Stimulated activated CD4-positive, alpha-beta T cell treated with anti-CD3 and anti-CD28 coated beads, Interleukin-2, amount 100 ng/mL, for 4 hours (primary cell): ENCODE measurements at places on chromosomes 7 and 10.

- DNase-seq = no peak
These were observed 73.4 kb downstream of the VSTM2A start for GRCh38 chr7:54615537-54615936.

DNA sequence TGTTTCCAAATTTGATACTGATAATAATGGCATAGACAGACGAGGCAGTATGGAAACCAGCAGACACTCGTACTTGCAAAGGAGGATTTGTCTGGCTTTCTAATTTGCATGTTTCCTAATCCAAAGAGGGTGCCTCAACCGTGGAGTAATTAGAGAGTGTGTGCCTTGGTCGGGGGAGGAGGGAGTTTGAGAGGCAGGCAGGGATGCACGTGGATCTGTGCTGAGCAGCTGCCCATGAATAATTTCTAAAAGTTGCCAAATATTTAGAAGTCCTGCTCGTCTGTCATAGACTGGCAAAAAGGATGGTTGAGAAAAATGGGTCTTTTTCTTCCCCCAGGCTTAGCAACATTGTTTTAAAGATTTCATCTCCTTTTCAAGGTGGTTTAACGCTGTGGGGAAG is 69.4 kb downstream of the PTPRE start:
- DNase-seq = no peak

- peak; percentile 4 for DNase-seq
These were observed 57.6 kb downstream of the MMRN2 start for GRCh38 chr10:86899670-86900276.

GRCh38 chr7:78709658-78710057 is 743.8 kb downstream of the MAGI2 start:
- no peak for DNase-seq

GRCh38 chr10:78752708-78753107 is 316.1 kb upstream of the ZMIZ1 start:
- no peak for DNase-seq

GRCh38 chr7:28469562-28469961 is 57.2 kb downstream of the CREB5 start:
- no peak for DNase-seq

DNA sequence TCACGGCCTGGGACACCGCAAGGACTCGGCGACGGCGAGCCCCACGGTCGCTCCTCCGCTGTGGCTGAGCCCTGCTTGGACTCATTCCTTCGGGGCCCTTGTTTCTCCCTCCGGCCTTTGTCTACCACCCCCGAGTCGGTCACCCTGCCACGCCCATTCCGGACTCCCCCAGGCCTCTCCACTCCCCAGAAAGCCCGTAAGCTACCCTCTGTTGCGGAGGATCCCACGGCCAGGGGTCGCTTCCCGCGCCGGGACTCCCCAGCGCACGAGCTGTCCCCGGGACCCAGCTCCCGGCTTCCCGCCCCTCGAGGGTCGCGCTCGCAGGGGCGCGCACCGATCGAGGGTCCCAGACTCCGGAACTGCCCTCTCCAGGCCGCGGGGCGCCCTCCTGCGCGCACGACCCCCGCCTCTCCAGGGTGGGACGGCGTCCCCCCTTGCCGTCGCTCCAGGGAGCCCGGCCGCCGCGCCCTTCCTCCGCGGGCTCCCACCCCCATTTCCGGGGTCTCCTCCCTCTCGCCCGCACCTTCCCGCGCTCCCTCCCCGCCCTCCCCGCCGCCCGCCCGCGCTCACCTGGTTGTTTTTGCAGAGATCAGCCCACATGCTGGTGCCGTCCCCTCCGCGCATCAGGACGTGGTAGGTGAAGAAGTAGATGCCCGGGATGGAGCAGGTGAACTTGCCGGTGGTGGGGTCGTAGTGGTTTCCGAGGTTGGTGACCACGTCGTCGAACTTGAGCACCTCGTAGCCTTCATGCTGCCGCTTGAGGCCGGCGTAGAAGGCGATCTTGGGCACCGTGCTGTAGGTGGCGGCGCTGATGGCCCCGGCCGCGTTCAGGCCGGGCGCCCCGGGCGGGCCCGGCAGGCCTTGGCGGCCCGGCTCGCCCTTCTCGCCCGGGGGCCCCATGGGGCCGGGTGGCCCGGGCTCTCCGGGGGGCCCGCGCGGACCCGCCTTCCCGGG is 1.5 kb downstream of the C1QL3 start:
- no peak for DNase-seq

GRCh38 chr7:96792115-96792514 is 82.5 kb upstream of the SEM1 start:
- no peak for DNase-seq

DNA sequence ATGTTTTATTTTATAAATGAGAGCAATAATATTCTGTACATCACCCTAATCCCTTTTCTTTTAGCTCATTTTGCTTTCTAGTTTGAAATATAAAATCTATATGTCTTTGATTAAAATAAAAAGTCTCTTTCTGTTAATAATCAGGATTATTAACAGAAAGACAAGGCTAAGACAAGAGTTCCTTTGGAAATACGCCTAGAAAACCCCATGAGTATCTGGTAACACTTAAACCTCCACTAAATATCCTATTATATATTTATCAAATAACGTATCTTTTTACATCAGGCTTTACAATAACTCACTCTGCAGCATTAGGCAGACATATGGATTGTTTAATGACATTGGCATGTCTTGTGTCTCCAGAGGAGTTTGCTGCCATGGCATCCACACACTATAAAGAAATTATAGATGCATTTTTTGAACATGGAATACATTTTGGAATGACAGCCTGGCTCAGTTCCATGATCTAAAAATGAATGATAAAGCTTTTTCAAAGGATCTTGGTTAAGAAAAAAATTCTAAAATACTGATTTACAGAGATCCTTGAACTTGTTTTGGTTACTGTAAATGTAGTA is 98.7 kb downstream of the TMEM26 start:
- no peak for DNase-seq

- DNase-seq = peak; percentile 53
These were observed 289.6 kb downstream of the SFMBT2 start for GRCh38 chr10:7121154-7121797.

DNA sequence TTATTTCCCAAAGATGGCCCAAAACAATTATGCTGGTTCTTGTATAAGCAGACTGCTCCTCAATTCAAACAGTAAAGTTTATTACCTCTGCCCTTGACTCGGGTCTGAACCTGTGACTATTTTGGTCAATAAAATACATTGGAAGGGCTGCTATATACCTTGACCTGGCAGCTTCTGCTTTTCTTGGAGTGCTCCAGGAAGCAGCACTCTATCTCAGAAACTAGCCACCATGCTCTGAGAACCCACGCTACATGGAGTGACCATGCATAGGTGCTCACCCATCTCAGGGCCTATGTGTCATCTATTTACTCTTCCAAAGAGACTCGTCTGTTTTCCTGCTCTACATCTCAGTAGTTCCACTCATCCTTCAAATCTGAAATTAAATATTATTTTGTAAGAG is 299.9 kb downstream of the AHR start:
- no peak for DNase-seq

DNA sequence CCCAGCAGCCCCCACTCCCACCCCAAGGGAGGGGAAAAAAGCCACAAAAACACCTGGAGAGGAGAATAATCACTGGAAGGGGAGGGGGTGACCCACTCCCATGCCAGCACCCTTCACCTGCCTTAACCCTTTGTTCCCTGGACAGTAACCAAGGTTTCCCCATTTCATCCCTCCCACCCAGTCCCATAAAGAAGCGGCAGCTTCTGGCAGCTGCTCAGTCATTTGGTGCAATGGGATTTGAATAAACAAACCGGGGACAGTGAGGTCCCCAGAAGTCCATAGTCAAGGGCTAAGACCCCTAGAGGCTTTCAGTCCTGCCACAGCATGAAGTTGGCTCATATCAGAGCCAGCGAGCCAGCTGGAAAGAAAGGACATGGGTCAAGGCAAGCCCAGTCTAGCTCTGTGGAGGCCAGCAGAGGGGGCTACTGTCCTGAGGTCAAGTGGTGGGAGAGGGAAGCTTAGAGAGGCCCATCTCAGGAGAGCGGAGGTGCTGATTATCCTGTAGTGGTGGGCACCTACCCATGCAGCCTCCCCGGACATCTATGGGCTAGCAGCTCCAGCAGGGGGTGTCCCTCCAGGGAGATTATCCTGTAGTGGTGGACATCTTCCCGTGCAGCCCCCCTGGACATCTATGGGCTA is 58.9 kb upstream of the LBX1 start:
- no peak for DNase-seq

GRCh38 chr7:155333346-155334234 is 35.9 kb downstream of the INSIG1 start:
- DNase-seq = no peak

- no peak for DNase-seq
These were observed 11.5 kb upstream of the CC2D2B start for GRCh38 chr10:95896071-95896850.

- peak; percentile 39 for DNase-seq
These were observed 54.9 kb upstream of the ZNF800 start for GRCh38 chr7:127447326-127447945.

DNA sequence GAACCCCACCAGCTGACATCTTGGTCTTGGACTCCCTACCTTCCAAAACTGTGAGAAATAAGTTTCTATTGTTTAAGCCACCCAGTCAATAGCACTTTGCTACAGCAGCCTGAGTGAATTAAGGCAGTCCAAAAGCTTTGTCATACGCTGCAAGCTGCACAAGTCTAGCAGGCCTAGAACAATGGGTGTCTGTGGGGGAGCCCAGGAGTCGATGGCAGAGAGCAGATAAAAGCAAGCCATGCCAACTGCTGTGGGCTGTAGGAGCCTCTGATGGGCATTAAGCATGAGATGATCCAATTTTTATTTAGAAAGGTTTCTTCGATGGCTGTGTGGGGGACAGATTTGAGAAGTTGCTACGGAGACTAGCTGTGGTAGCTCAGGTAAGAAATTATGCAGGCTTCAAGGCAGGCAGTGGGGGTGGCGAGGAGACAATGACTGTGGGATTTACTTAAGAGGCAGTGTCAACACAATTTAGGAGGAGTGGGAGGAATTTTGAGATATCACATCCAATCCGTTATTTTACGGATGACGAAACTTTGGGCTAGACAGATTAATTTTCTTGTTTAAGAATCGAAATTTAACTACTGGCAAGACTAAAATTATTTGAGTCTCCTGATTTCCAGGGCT is 110.4 kb downstream of the NRCAM start:
- no peak for DNase-seq

DNA sequence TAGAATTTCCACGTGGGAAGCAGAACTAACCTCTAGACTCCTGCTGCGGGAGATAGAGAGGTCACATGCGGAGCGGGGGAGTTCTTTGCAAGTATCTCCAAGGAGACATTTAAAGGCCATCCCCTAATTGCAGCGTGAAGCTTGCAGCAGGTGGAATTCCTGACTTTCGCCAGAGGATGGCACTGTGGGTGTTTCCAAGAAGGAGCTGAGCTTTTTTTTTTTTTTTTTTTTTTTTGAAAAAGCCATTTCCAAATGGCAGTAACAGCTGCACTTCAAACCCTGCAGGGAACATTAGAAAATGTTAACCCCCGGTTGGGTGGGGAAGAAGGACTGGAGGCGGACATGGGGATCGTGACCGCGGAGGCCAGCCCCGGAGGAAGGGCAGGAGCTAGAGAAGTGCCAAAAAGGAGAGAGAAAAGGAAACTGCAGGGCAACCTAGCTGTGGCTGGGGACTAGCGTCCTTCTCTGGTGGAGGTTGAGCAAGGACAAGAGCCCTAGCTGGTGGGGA is 487.7 kb downstream of the TYW1 start:
- DNase-seq = no peak

DNA sequence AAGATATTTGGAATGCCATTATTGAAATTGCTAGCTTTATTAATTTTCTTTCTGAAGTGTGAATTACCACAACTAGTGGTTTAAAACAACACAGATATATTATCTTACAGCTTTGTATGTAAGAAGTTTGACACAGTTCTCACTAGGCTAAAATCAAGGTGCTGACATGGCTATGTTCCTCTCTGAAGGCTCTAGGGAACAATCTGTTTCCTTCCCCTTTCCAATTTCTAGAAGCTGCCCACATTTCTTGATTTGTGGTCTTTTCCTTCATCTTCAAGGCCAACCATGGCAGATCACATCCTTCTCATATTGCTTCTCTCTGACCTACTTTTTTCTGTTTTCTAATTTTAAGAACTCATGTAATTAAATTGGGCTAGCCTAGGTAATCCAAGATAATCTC is 43.3 kb upstream of the SLC26A3 start:
- no peak for DNase-seq

DNA sequence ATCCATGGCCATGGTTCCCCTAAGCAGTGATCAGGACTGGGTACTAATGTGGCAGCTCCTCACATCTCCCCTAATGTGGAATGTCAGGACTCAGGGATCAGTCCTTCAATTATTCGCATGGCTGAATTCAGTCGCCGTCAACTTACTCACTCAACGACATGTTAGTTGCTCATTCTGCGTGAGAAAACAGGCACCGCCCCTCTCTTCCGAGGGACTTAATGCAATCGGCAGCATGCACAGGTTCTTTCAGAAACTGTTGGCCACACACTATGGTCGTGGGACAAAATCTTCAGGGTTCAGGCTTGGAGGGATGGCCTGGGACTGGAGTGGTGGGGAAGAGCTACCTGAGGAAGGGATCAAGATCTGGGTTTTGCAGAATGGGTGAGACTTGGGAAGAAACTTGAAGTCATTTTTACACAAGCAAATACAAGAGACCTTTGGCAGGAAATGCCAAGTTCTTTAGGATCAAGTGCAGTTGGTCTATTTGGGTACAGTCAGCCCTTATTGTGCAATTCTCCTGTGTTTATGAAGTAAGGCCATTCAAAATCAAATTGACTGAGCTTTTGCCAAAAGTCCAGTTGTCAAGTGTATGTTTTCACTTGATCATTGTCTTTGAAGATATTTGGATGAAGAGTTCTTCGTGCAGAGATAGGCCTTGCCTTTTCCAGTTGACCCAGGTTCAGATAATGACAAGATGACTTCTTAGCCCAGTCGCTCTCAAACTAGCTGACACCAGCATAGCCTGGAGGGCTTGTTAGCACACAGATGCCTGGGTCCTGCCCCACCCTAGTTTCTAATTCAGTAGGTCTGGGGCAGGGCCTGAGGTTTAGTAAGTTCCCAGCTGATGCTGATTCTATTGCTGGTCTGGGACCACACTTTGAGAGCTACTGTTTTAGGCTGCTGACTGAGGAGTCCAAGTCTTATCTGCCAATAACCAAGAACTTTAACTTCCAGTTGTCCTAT is 48.5 kb downstream of the LRRC18 start:
- DNase-seq = no peak

- DNase-seq = no peak
These were observed 10.2 kb upstream of the SLC25A28 start for GRCh38 chr10:99630433-99630832.

DNA sequence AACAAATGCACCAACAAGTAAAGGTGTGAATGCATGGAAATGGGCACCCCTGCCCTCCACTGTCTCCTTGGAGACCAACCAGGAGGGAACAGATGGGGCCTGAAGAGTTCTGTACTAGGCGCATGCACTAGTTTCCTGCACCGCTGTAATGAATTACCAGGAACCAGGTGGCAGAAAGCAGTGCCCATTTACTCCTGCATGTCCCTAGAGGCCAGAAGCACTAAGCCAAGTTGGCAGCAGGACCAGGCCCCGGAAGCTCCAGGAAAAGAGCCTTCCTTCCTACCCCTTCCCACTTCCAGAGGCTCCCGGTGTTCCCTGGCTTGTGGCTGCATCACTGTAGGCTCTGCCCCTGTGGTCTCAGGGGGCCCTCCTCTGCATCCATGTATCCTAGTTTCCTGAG is 237.5 kb upstream of the PPP2R2D start:
- no peak for DNase-seq

- no peak for DNase-seq
These were observed 6.1 kb downstream of the PTPRN2 start for GRCh38 chr7:158581440-158582088.
